ENCODE measurements at places on chromosomes 2 and 18.

- peak; percentile 42 for DNase-seq
These were observed 103.3 kb upstream of the GATA6 start for GRCh38 chr18:22066083-22066485.

- no peak for DNase-seq
These were observed 156.7 kb downstream of the ZBTB7C start for GRCh38 chr18:48252525-48252924.

DNA sequence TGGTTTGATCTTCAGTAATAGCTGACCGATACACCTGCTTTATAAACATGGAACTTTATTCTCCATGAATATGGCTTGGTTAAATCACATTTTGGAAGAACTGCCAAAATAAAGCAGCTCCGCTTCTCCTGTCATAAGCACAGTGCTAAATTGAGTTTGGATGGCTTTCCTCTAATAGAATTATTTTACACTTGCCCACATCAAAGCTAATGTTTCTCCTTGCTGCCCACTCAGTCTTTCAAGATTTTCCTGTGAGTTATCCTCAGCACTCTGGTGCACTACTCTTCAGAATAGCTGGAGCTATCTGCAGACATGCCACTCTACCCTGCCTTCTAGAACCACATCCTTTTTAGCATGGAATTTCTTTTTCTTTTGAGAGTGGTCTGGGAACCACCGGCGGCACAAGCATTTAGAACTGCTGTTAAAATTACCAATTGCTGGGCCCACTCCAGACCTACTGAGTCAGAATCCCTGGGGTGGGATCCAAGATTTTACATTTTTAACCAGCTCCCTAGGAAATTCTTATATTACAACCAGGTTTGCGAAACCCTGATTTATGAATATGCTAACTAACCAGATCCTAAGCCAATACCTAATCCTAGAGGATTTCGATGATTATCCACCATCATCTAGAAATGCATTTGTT, 283.3 kb downstream of the AFF3 start:
- DNase-seq, result no peak

- DNase-seq, result no peak
These were observed 411.4 kb upstream of the SPHKAP start for GRCh38 chr2:228592925-228593324.

DNA sequence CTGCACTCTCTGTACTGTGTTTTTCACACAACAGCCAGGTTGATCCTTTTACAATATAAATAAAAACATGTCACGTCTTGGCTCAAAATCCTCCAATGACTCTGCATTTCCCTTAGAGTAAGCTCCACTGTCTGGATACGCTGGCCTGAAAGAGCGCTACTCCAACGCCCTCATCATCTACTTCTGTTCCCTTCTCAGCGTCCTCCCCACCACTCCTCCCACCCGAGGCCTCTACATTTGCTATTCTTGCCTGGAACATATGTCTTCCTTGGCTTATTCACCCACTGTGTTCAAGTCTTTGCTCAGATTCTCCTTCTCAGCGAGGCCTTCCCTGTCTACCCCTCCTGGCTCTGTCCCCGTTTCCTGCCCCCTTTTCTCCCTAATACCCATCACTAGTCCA, 37.6 kb downstream of the EPB41L3 start:
- DNase-seq, result no peak

GRCh38 chr18:46289931-46290330, 185.7 kb downstream of the HAUS1 start:
- no peak for DNase-seq

- DNase-seq, result no peak
These were observed 42.8 kb upstream of the MAL start for GRCh38 chr2:94982675-94983074.
